Upper lobe of right lung (tissue), 1 donor: ENCODE measurements at places on chromosomes 4 and X.

- H3K4me3 ChIP-seq: no peak overlapping the region
- no peak overlapping the region for H3K27ac ChIP-seq
- peaks cover 5% of the 10 kb centered on the region for H3K4me1 ChIP-seq
- H3K27me3 ChIP-seq: no peaks in the 10 kb centered on the region
- H3K36me3 ChIP-seq: no peaks in the 10 kb centered on the region
- no peak for DNase-seq
These were observed 47.5 kb upstream of the GALNT7 start for GRCh38 chr4:173121076-173121561.

DNA sequence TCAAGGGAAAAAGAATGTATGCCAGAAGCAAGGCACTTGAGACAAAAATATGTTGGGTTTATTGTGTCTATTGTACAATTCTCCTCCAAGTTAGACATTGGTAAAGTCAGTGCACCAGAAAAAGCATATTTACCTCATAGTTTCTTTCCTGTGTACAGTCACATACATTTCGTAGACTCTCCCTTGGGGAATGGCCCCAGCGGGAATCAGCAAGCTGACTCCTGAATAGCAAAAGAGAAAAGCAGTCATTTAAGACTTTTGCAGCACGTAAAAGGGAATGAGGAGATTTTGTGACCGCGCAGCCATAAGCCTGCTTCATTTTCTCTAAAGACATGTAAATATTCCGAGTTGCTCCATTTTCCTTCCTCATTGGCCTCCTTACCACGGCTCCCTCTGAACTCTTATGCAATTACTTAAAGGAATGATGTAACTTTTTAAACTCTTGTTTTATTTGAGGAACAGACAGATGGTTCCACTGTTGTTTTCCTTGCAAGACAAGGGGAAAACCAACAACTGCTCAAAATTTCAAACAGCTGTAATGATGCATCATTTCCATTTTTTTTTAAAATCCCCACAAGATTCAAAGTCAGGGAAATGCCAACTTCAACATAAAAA is 332.7 kb downstream of the UNC5C start:
- H3K4me3 ChIP-seq: no peak overlapping the region
- H3K27ac ChIP-seq: no peak overlapping the region
- no peak for DNase-seq
- no peaks in the 10 kb centered on the region for H3K36me3 ChIP-seq
- no peaks in the 10 kb centered on the region for H3K4me1 ChIP-seq

GRCh38 chrX:18877469-18877868 is 106.4 kb downstream of the PHKA2 start:
- H3K27me3 ChIP-seq: no peaks in the 10 kb centered on the region
- no peak for DNase-seq
- H3K4me3 ChIP-seq: no peak overlapping the region

GRCh38 chr4:109969087-109969486 is 56.4 kb downstream of the EGF start:
- H3K4me1 ChIP-seq: no peaks in the 10 kb centered on the region
- no peak overlapping the region for H3K27ac ChIP-seq
- H3K4me3 ChIP-seq: no peak overlapping the region
- no peaks in the 10 kb centered on the region for H3K36me3 ChIP-seq
- H3K27me3 ChIP-seq: no peaks in the 10 kb centered on the region
- DNase-seq: no peak

DNA sequence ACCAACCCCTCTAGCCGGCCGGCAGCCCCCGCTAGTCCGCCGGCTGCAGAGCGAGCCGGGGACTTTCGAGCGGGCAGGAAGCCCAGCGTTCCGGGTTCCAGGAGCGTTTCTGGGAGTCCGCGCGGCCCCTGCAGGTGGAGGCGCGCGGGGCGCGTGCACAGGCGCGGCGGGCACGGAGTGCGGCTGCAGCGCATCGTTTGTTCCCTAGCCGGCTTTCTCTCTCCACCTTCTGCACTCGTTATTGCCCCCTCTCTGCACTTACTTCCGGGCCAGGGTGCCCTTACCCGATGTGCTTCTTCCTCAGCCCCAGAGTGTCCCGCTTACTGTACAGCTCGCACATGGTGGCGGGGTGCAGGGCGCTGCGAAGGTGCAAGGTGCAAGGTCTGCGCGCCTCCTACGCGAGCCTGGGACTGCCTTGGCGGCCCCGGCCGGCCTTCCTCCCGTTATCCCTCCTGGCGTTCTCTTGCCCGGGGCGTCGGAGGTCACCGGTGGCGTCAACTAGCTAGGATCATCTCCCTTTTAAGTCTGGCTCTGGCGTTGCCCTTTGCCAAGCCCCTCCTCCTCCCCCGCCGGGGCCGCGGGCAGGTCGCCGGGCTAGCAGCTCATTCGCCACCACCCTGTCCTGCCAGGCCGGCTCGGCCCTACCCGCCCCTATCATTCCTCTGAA is at the start of gene ETNPPL:
ETNPPL (minus strand) TSS at position 495 of the 667 bp plus-strand sequence; CDS start at position 340, 155 bp downstream.
- DNase-seq: peak; percentile 65
- no peaks in the 10 kb centered on the region for H3K36me3 ChIP-seq
- no peak within 1 kb of the TSS for H3K27ac ChIP-seq
- peaks cover 4% of the 10 kb centered on the region for H3K4me1 ChIP-seq
- H3K27me3 ChIP-seq: peaks cover 36% of the 10 kb centered on the region

GRCh38 chr4:38166082-38166481 is 205.9 kb downstream of the PTTG2 start:
- H3K27ac ChIP-seq: no peak overlapping the region
- DNase-seq: no peak
- no peaks in the 10 kb centered on the region for H3K4me1 ChIP-seq
- H3K27me3 ChIP-seq: no peaks in the 10 kb centered on the region
- no peak overlapping the region for H3K4me3 ChIP-seq

DNA sequence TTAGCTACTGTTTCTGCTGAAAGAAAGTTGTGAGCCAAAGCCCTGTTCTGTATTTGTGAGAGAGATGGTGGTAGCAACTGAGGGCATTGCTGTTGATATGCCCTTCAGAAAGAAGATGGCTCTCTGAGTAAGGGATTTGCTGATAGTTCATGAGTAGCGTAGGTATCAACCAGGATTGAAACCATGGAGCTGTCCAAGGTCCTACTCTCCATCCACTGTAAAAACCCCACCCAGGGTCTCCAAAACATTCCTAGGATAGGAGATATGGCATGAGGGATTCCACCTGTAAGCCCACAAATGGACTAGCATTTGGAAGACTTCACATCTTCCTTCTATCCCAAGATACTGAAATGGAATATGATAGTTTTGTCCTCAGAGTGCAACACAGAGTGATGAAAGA is 277.1 kb upstream of the PRKX start:
- H3K27ac ChIP-seq: no peak overlapping the region
- no peak for DNase-seq
- no peaks in the 10 kb centered on the region for H3K36me3 ChIP-seq
